ENCODE measurements at places on chromosomes 13 and 19.

DNA sequence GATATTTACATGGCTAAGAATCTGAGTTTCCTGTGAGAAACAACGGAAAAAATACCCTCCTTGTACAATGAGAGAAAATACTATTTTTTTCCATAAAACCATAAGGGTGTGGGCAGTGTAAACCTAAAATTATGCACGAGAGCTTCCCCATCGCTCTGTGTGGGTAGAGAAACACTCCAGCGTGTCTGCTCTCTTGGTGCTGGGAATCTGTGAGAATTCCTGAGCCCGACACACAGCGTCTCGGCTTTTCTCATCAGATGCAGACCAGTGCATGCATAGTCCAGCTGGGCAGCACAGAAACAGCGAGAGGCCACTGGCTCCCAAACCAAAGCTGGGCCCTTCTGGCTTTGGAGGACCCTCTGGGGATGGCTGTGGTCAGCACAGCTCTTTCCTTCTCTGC, 12.0 kb downstream of the PLPP2 start:
- no peak for DNase-seq

GRCh38 chr13:79392882-79393563, 13.0 kb downstream of the RBM26 start:
- peak; percentile 36 for DNase-seq

DNA sequence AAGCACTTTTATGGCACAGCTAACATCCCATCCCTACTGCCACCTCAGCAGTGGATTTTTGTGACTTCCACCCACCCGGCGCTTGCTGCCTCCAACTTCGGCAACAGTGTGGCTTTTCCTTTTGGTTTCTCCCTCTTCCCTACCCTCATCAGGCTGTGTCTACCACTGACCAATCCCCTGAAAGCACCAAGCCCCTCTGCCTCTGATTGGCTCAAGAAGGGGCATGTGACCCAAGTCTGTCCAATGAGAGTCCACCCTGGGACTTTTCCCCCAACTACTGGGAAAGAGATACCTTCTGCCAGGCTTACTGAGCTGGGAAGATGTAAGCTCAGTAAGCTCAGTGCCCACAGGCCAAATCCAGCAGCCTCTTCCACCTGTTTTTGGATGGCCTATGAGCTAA, 5.8 kb downstream of the SMIM7 start:
- DNase-seq, result no peak

DNA sequence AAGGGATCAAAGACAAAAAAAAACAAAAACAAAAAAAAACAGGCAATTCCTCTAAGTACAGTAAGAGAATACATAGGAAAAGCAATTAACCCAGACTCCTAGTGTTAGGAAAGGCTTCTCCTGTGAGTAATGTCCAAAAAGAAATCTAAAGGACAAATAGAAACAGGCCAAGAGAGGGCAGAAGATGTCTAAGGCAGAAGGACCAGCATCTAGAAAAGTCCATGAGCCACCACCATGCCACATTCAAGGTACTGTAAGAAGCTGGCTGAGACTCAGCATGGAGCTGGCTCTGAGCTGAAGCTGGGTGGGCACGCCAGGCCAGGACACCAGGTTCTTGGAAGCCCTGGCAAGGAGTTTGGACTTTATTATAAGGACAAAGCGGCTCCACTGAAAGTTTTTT, 118.1 kb upstream of the FRY start:
- DNase-seq, result no peak

DNA sequence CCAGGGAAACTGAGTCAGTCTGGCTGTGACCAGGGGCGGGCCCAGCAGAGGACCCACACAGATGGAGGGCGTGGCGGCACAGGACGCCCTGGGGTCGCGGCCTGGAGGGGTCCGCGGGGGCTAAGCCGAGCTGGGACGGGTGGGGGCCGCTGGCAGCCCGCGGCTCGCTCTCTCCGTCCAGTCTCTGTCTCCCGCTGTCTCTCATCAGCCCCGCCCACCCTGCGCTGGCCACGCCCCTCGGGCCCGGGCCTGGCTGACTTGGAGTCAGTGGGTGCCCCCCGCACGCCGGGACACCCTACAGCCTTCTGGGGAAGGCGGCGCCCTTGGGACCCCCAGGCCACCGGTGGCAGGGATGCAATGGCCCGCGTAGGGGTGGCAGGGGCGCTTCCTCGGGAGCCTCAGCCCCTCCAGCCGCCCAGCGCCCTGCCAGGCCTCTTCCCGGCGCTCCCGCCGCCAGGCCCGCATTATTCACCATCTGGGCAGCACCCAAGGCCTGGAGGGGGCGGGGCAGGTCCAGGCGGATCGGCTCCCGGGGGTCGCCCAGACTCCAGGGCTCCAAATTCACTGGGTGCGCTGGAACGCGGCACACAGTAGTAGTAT, at the start of gene TBXA2R:
Gene TBXA2R (minus strand): TSS at position 186 of the 600 bp plus-strand sequence. CDS start 6,241 bp downstream, outside the sequence.
- DNase-seq, result peak; percentile 58

DNA sequence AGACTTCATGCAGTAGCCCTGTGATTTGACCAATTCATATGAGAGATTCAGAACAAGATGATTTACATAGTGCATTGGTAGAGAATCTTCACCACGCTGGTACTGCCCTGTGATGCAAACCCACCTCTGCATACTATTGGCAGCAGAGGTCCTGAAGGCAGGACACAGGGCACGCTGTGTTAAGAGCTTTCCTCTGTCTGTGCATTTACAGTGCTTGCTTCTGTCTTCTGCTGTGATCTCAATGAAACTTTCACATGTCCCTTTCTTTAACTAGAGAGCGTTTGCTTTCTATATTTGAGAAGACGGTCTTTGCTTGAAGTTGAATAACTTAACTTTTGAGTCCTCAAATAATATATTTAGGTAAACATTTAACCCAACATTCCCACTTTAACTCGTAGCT, 219.0 kb upstream of the SPRY2 start:
- no peak for DNase-seq

- DNase-seq, result no peak
These were observed 14.5 kb downstream of the NKPD1 start for GRCh38 chr19:45146251-45146650.

Data from immature natural killer cell (primary cell).